ENCODE measurements at places on chromosomes 6 and 20. TPM values are rescaled to one million over a fixed set of nuclear protein-coding genes. Genes with fewer than 3 reads are reported as not detected.

Gene CLDN20
- not detected for total RNA-seq

Gene SSTR4
- total RNA-seq = not detected

Gene MAPK13
- total RNA-seq = 119 TPM

Gene CNKSR3
- 22.5 TPM for total RNA-seq

Gene TRAPPC3L
- total RNA-seq = not detected
